Activated T-helper 1 cell treated with anti-CD3 and anti-CD28 coated beads, Interleukin-12 subunit alpha, Interleukin-12 subunit beta, Interleukin-2, Interleukin-4 antibody, amounts not matched to agents 30 ng/mL and 10 ng/mL and 1 ng/mL, durations not matched to agents 14 hours and 24 hours and 36 hours (primary cell): ENCODE measurements at places on chromosomes 4 and X.

DNA sequence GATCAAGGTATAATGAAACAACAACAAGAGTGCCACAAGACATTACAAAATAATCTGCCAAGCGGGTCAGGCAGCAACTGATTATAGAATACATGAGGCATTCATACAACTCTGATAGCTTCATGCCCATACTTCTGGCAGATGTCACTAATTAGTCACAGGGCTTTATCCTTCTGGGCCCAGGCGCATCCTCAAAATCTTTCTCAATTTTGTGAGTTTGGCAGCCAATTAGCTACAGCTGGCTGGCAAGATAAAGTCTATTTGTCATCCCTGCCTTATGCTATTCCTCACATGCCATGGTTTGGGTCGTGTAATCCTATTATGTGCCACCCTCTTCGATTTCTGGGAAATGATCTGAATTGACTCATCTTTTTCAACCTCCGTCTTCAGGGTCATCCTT lies 254.3 kb downstream of the PACRGL start:
- no peaks in the 10 kb centered on the region for H3K36me3 ChIP-seq
- no peaks in the 10 kb centered on the region for H3K4me1 ChIP-seq
- H3K27me3 ChIP-seq, result no peaks in the 10 kb centered on the region
- no peak overlapping the region for H3K27ac ChIP-seq
- no peak overlapping the region for H3K4me3 ChIP-seq

GRCh38 chr4:30867427-30867826 lies 147.3 kb downstream of the PCDH7 start:
- H3K27ac ChIP-seq, result no peak overlapping the region
- H3K4me3 ChIP-seq, result no peak overlapping the region

DNA sequence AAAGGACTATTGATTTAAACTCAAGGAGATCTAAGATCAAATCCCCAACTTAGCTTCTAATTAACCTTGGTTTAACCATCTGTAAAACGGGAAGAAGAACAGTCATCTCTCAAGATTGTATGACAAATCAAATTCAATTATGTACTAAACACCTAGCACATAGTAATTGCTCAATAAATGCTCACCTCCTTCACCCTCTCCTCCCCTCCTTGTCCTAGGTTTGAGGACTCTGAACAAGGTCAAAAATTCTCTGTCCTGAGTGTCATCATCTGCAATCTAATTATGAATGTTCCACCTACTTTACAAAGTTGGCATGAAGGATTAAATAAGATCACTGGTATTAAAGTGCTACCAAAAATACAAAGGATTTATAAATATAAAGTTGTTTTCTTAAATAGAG lies 320.1 kb upstream of the PPARGC1A start:
- H3K27me3 ChIP-seq, result no peaks in the 10 kb centered on the region
- no peak for DNase-seq
- no peak overlapping the region for H3K27ac ChIP-seq
- no peak overlapping the region for H3K4me3 ChIP-seq

DNA sequence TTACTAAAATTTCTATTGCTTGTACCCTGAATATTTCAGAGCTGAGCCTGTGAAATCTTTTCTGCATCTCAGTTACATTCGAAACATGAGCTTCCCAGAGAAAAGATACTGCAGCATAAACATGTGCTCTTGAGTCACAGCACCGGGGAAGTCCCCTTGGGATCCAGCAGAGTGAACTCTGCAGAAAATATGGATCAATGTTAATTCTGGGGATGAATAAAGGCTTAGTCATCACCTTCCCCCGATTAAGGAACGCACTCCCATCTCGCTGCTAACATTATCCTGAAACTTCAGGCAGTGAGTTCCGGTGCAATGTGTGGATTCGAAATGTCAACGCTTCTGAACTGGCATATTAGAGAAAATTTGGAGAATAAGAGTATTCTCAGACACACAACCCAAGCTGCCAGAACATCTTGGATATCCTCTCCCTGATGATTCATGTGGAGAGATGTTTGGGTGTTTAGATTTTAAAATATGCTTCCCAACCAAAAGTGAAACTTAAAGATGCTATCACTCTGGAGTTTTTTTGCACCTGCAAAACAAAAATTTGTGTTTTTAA lies 90.8 kb downstream of the IRF2 start:
- peak overlapping the region; percentile 80 for H3K27ac ChIP-seq
- no peak for DNase-seq
- peaks cover 50% of the 10 kb centered on the region for H3K36me3 ChIP-seq
- peaks cover 79% of the 10 kb centered on the region for H3K4me1 ChIP-seq
- no peaks in the 10 kb centered on the region for H3K27me3 ChIP-seq

DNA sequence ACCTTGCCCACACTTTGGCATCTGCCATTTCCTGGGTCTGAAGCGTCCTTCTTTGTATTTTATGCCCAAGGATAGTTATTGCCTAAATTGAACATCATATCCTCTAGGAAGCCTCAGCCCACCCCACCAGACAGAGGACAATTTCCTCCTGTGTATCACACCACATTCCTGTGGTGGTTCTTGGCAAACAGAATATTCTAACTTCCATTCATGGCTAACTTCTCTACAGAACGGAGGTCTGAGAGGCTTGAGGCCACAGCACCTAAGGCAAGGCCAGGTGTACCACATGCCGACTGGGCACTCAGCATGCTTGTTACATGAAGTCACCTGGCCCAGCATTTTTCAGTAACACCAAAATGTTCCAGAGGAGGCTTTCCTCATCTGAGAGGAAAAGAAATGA lies 42.4 kb downstream of the CD99L2 start:
- H3K4me3 ChIP-seq, result no peak overlapping the region
- no peak overlapping the region for H3K27ac ChIP-seq
- no peaks in the 10 kb centered on the region for H3K27me3 ChIP-seq

DNA sequence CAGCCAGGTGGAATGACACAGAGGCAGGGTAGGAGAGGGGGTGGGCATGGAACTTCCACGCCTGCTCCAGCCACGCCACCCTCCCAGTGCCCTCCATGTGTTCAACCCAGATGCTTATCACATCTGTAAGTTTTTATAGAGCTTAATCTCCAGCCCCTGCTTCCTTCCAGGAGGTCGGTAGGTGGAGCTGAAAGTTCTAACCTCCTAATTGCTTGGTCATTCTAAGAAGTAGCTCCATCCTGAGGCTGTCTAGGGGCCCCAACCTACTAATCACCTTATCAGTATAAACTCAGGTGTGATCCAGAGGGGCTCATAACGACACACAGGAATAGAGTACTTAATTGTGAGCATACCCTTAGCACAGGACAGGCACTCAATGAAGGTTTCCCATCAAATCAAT lies 18.3 kb downstream of the QDPR start:
- DNase-seq, result no peak
- H3K27me3 ChIP-seq, result no peaks in the 10 kb centered on the region
- no peaks in the 10 kb centered on the region for H3K4me1 ChIP-seq
- H3K4me3 ChIP-seq, result no peak overlapping the region
- no peak overlapping the region for H3K27ac ChIP-seq
- peaks cover 16% of the 10 kb centered on the region for H3K36me3 ChIP-seq

GRCh38 chr4:110675426-110675825 lies 52.5 kb upstream of the PITX2 start:
- H3K27me3 ChIP-seq, result no peaks in the 10 kb centered on the region
- H3K4me1 ChIP-seq, result no peaks in the 10 kb centered on the region
- no peak overlapping the region for H3K27ac ChIP-seq
- H3K4me3 ChIP-seq, result no peak overlapping the region
- no peak for DNase-seq

GRCh38 chr4:3524349-3524748 lies 7.9 kb downstream of the LRPAP1 start:
- peaks cover 5% of the 10 kb centered on the region for H3K36me3 ChIP-seq
- no peak overlapping the region for H3K4me3 ChIP-seq
- H3K4me1 ChIP-seq, result no peaks in the 10 kb centered on the region
- no peaks in the 10 kb centered on the region for H3K27me3 ChIP-seq
- no peak for DNase-seq
- H3K27ac ChIP-seq, result no peak overlapping the region

DNA sequence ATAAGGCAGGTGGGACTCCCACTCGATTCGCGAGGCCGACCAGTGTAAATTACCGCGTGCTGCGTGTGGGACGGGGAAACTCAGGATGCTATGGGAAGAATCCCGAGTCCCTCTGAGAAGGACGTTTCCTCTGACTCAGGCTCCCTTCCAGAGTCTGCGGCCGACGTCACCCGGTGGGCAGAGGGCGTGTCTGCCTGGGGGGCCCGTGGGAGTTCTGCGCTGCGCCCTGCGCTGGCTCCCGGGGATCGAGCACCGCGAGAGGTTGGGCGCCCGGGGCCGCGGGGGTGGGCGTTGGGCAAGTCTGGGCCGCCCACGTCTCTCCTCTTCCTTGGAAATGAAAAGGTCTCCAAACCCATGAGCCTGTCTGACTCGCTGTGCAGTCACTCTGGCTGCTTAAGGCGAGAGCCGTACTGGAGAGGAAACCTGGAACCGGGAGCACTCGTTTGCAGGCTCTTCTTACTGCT lies 568 bp downstream of the NIPAL1 start:
- DNase-seq, result no peak
- peaks cover 12% of the 10 kb centered on the region for H3K4me1 ChIP-seq
- no peak overlapping the region for H3K27ac ChIP-seq
- no peaks in the 10 kb centered on the region for H3K36me3 ChIP-seq

DNA sequence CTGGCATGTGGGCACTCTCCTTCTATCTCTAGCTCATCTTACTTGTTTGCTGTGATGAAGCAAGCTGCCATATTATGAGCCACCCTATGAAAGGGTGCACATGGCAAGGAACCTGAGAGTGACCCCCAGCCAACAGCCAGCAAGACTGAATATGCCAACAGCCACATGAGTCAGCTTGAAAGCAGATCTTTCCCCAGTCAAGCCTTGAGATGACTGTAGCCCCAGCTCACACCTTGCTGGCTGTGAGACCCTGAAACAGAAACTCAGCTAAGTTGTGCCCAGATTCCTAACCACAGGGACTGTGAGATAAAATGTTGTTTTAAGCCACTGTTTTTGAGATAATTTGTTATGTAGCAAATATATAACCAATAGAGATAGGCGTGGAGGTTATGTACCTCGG lies 36.2 kb downstream of the KDM5C start:
- H3K27me3 ChIP-seq, result no peaks in the 10 kb centered on the region
- H3K27ac ChIP-seq, result no peak overlapping the region
- H3K4me1 ChIP-seq, result peaks cover 21% of the 10 kb centered on the region
- no peaks in the 10 kb centered on the region for H3K36me3 ChIP-seq
- H3K4me3 ChIP-seq, result no peak overlapping the region

GRCh38 chr4:152881974-152882373 lies 54.1 kb upstream of the FHDC1 start:
- no peaks in the 10 kb centered on the region for H3K4me1 ChIP-seq
- no peaks in the 10 kb centered on the region for H3K27me3 ChIP-seq
- H3K4me3 ChIP-seq, result no peak overlapping the region
- peaks cover 17% of the 10 kb centered on the region for H3K36me3 ChIP-seq
- DNase-seq, result no peak
- H3K27ac ChIP-seq, result no peak overlapping the region

GRCh38 chr4:38902695-38903094 lies 35.1 kb downstream of the FAM114A1 start:
- H3K27ac ChIP-seq, result no peak overlapping the region
- H3K27me3 ChIP-seq, result peaks cover 10% of the 10 kb centered on the region
- H3K4me3 ChIP-seq, result no peak overlapping the region
- H3K36me3 ChIP-seq, result no peaks in the 10 kb centered on the region
- H3K4me1 ChIP-seq, result peaks cover 35% of the 10 kb centered on the region

- H3K27ac ChIP-seq, result no peak overlapping the region
- peaks cover 25% of the 10 kb centered on the region for H3K4me1 ChIP-seq
- peaks cover 3% of the 10 kb centered on the region for H3K36me3 ChIP-seq
- H3K27me3 ChIP-seq, result no peaks in the 10 kb centered on the region
- DNase-seq, result no peak
These were observed 34.4 kb downstream of the PTTG2 start for GRCh38 chr4:37994569-37994968.

DNA sequence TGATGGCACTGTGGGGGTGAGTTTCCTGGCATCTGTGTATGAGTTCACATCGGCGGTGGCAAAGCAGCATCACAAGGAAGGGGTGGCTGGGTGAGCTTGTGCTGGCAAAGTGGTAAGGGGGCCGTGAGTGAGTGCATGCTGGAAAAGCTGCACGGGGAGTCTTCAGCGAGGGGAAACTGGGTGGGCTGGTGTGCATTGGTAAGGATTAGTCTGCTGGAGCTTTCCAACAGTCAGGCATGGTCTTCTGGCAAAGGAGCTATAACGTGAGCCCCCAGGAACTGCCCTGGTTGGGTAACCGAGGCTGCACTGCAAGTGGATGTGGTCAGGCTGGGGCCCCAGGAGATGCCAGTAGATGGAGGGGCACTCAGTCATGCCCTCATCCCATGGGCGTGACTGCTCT lies 30.7 kb downstream of the ADAM29 start:
- H3K36me3 ChIP-seq, result no peaks in the 10 kb centered on the region
- no peaks in the 10 kb centered on the region for H3K27me3 ChIP-seq
- H3K4me1 ChIP-seq, result no peaks in the 10 kb centered on the region

- no peak for DNase-seq
- H3K4me3 ChIP-seq, result no peak overlapping the region
- no peak overlapping the region for H3K27ac ChIP-seq
- no peaks in the 10 kb centered on the region for H3K4me1 ChIP-seq
- no peaks in the 10 kb centered on the region for H3K27me3 ChIP-seq
These were observed 333.1 kb downstream of the MAPK10 start for GRCh38 chr4:86026720-86027119.

DNA sequence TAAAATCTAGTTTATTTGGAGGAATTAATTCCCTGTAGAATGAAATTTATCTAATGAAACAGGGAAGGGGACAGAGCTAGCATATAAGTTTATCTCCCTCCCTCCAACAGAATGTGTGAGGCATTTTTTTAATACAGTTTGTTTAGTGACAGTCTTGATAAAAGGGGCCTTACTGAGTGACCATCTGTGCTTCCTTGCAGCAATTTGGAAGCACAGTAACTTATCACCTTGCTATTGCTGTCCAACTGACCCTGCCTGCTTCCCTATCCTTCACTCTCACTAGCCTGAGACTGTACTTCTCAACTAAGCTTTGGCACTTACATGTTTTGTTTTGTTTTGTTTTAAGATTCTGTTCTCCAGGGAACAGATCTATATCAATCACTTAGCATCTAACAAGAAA lies 31.1 kb upstream of the KCTD8 start:
- H3K4me3 ChIP-seq, result no peak overlapping the region
- no peaks in the 10 kb centered on the region for H3K27me3 ChIP-seq
- no peaks in the 10 kb centered on the region for H3K4me1 ChIP-seq
- no peak for DNase-seq

DNA sequence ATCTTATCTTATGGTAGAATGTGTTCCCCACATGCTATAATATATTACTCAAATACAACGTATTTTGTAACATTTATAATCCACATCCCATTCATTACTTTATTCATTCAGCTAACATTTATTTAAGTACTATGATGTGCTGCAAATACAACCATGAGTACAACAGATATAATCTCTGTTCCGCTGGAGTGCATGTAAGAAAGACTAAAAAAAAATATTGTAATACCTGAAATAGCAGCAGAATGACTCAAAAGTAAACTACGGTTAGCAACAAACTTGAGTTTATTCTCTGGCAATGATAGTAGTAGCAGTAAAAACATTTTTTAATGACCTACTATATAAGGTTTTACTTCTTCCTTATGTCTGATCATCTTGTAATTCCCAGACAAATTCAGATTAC lies 1776.3 kb downstream of the STIM2 start:
- H3K27me3 ChIP-seq, result no peaks in the 10 kb centered on the region
- H3K4me3 ChIP-seq, result no peak overlapping the region
- no peak overlapping the region for H3K27ac ChIP-seq
- H3K36me3 ChIP-seq, result no peaks in the 10 kb centered on the region
- no peaks in the 10 kb centered on the region for H3K4me1 ChIP-seq
